CD14-positive monocyte (primary cell): ENCODE measurements at places on chromosomes 16 and 17.

- DNase-seq, result no peak
Observed at GRCh38 chr17:39486242-39486641, 25.0 kb downstream of the CDK12 start.

GRCh38 chr17:50277357-50277754, 3.1 kb downstream of the TMEM92 start:
- DNase-seq, result no peak

- no peak for DNase-seq
Observed at GRCh38 chr17:40958086-40958953, 8.4 kb downstream of the KRT39 start.

DNA sequence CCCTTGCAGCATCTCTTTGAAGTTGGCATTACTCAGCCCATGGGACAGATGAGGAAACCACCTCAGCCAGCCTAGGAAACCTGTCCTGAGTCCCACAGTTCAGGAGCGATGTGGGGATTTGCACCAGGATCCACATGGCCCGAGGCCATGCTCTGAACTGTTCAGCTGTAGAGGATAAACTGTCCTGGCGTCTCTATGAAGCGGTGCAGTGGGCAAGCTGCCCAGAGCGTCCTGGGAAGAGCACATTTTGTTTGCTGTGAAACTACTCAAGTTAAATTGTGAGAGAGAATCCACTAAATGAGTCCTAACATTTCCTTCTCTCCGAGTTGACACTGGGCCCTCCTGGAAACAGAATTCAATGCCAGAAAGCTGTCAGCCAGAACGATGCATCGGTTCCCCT, 276.6 kb upstream of the TNRC6C start:
- no peak for DNase-seq

DNA sequence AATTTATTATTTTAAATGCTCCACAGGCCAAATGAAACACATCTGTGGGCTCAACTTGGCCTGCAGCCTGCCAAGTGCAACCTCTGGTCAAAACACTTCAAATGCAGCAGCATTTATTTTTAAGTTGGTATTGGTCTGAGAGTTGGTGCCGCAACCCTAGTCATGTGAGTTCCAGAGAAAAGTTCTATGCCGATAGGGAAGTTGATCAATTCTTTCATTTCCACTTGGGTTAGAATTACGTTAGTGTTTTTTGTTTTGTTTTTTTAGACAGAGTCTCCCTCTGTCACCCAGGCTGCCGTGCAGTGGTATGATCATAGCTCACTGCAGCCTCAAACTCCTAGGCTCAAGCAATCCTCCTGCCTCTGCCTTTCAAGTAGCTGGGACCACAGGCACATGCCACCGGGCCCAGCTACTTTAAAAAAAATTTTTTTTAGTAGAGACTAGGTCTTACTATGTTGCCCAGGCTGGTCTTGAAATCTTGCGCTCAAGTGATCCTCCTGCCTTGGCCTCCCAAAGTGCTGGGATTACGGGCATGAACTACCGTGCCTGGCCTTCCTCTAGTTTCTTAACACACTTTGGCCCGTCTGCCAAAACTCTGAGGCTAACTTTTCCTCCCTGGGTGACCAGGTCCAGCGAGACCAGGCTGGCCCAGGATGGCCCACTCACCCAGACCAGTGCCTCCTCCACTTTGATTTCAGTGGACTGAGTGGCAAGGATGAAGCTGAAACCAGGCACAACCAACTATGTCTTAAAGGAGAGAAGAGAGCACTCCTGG, 221.1 kb downstream of the MRTFB start:
- peak; percentile 24 for DNase-seq

DNA sequence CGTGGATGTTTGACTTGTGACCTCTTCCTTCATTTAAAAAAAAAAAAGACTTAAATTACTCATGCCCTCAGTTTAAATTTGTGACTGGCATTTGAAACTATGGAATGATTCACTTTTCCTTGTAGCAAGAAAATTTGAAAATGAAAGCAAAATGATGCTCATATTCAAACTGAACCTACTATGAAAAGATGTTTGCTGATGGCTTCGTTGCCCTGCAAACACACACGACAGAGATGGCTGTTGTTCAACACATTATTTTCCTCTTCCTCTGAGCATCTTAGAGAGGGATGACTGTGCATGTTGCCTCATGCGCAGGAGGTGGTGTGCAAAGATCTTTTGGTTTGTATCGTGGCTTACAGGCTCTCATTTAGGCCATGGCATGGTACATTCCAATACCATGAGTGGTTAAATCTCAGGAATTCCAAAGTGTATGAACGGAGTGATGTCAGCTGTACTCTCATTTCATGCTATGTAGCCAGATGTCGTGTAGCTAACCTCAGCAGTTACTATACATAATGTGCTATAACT, 164.5 kb downstream of the PRKCA start:
- peak; percentile 71 for DNase-seq

DNA sequence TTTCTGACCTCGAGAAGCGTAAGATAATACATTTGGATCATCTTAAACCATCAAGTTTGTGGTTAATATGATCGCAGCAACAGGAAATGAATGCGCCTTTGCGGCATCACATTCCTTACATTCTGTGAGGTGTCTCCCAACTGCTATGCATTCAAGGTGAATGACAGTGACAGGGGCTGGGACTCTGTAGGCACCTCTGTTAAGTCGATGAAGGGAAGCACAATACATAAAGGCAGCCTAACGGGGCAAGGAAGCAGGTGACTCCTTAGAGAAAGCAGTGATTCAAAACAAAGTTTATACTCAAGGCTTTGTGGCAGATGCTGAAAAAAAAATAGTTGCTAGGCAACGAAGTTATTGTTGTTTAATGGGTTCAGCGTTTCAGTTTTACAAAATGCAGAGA, 21.6 kb upstream of the EVPL start:
- DNase-seq, result no peak

- DNase-seq, result no peak
Observed at GRCh38 chr17:32546031-32546444, 59.2 kb downstream of the CDK5R1 start.

- no peak for DNase-seq
Observed at GRCh38 chr17:61720016-61720795, 129.2 kb upstream of the NACA2 start.

DNA sequence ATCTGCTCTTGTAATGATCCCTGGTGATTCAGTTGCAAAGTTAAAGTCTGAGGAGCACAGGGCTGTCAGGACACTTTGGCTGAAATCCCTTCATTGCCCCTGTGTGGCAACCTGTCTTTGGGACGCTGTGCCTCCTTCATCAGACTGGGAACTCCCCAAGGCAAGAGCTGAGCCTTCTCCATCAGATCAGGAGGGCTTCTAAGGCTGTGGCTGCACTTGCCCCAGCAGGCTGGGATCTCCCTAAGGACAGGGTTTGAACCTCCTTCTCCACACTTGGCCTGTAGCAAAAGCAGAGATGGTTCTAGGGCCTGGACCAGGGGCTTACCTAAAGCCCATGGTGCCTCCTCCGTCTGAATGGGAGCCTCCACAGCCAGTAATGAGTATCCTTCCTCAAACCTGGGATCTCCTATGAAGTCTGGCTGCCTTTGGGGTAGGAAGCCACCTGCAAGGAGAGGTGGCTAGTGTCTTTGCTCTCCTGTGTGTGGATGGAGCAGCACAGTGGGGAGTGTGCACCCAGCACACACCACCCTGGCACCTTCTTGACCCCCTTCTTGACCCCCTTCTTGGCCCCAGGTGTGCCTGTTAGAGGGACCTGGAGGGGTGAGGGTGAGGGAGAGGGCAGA, 79.0 kb upstream of the NKD1 start:
- DNase-seq, result no peak
